Stimulated activated CD8-positive, alpha-beta memory T cell treated with anti-CD3 and anti-CD28 coated beads, Interleukin-12 subunit alpha, Interleukin-12 subunit beta, amount 100 ng/mL, for 1 hour (primary cell): ENCODE measurements at places on chromosomes 16 and 17.

GRCh38 chr17:77419547-77420094 lies 278.9 kb downstream of the SEC14L1 start:
- DNase-seq = no peak

DNA sequence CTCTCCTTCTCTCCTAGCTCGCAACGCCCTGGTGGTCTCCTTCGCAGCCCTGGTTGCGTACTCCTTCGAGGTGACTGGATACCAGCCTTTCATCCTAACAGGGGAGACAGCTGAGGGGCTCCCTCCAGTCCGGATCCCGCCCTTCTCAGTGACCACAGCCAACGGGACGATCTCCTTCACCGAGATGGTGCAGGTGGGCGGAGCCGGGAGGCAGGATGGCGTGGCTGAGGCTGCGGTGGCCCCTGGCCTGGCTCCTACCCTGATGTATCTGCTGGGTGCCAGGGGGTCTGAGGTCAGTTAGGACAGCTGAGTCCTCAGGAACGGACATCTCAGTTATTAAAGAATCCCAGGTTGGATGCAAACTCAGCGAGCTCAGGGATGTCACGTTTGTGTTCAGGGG lies 16.7 kb downstream of the SLC26A11 start:
- no peak for DNase-seq

DNA sequence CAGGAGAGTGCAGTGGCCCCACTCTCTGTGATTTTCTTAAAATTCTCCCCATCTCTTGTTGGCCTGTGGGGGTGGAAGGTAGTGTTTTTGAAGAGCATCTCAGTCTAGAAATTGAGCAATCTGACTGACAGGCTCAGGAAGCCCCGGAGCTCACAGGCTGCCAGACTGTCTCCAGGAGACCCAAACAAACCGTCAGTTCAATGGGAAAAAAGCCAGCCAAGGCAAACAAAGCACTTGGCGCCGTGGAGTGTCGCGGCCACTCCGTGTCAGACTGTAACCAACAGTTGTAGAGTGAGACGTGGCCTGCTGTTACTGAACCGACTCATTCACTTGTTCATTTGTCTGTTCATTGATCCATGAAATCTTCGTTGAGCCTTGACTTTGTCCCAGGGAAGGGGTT lies 33.7 kb downstream of the RGS9 start:
- no peak for DNase-seq

DNA sequence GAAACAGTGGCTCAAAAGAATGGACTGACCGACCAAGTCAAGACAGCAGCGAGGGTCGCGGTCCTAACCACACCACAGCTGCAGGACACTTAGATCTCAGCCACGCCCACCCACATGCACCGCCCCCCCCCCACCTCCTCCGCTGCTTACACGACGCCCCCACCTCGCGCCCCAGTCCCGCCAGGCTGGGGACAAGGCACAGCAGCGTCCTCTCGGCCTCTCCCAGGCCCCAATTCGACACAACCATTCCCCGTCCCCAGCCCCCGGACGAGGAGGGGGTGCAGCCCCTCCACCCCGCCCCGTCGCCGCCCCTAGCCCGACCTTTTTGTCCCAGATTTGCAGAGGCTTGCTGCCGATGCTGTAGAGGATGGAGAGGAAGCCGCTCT lies 477 bp downstream of the CFAP20 start:
- DNase-seq = no peak

GRCh38 chr17:29659155-29659554 lies 36.4 kb upstream of the CORO6 start:
- no peak for DNase-seq

DNA sequence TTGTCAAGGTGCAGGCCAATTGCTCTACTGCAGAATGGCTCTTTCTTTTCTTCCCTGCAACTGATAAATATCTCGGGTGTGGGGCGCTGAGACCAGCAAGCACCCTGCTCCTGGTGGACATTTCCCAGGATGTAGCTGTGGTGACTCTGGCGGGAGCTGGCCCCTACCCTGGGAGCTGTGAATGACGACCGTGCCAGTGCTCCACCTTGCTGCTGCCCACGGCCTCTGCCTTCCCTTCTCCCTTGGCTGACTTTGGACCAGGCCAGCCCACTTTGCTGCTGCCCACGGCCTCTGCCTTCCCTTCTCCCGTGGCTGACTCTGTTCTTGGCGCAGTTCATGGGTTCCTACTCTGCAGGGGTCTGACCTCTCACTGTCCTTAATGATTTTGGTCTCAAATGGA lies 16.1 kb downstream of the CARD14 start:
- DNase-seq = no peak

- DNase-seq = no peak
Observed at GRCh38 chr17:77696151-77696720, 262.3 kb upstream of the TNRC6C start.

DNA sequence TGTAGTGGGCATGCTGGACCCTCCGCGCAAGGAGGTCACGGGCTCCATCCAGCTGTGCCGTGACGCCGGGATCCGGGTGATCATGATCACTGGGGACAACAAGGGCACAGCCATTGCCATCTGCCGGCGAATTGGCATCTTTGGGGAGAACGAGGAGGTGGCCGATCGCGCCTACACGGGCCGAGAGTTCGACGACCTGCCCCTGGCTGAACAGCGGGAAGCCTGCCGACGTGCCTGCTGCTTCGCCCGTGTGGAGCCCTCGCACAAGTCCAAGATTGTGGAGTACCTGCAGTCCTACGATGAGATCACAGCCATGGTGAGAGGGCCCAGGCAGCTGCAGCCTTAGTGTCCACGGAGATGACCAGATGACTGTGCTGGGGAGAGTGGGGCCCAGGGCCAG lies 22.3 kb downstream of the ATP2A1 start:
- DNase-seq = no peak

- DNase-seq = no peak
Observed at GRCh38 chr17:74677558-74678466, 34.9 kb downstream of the CD300LF start.

GRCh38 chr16:1043881-1044451 lies 28.6 kb upstream of the SSTR5 start:
- no peak for DNase-seq
